ENCODE measurements at places on chromosomes 13 and 19.

DNA sequence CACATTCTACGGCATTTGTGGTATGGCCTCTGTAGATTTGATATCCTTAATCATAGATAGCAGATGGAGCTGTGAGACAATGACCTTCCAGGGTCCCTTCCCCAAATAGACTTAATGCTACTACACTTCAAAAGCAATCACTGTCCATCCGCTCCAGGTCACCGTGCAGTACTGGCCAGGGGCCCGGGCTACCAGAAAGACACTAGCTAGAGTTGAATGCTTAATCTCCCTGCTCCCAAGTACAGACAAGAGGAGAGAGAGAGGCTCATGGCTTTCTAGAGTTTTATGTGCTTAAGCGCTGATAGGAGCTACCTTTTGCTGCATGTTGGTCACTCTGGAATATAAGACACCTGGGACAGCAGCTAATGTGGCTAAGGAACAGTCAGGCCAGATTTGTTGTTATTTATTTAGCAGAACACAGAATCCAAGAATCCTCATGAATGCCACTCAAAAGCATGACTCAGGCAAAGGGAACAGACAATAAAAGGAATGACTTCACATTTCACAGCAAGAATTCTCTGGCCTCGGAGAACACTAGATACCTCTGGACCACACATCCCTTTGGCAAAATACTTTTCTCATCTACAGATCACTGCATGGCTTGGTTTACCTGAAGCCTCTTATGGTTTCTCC lies 165.0 kb downstream of the LACC1 start:
- DNase-seq, result no peak
- no peak overlapping the region for H3K4me3 ChIP-seq
- no peaks in the 10 kb centered on the region for H3K27me3 ChIP-seq
- no peaks in the 10 kb centered on the region for H3K36me3 ChIP-seq

DNA sequence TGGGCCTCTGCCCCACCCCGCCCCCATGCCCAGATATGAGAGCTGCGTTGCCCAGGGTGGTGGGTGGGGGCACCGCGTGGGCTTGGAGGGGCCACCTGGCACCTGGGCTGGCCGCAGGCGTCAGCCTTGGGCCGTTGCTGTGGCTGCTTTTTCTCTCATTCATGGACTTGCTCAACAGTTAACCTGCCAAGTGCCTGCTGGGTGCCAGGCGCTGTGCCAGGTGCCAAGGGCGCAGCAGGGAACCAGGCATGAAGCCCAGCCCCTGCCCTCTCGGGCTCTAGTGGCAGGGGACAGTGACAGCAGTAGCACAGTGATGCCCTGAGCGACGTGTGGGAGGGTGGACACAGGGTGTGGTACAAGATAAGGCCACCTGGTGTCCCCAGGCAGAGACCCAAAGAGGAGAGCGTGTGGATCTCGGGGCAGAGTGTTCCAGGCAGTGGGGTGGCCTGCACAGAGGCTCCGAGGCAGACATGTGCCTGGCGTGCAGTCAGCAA lies 28.1 kb downstream of the DHX34 start:
- DNase-seq, result peak; percentile 17
- peaks cover 67% of the 10 kb centered on the region for H3K36me3 ChIP-seq
- H3K4me1 ChIP-seq, result no peaks in the 10 kb centered on the region
- H3K27me3 ChIP-seq, result no peaks in the 10 kb centered on the region
- H3K27ac ChIP-seq, result no peak overlapping the region

- H3K36me3 ChIP-seq, result no peaks in the 10 kb centered on the region
- H3K4me3 ChIP-seq, result no peak overlapping the region
- H3K4me1 ChIP-seq, result peaks cover 10% of the 10 kb centered on the region
- no peak for DNase-seq
Observed at GRCh38 chr19:15555021-15555420, 46.7 kb downstream of the CYP4F22 start.

- no peaks in the 10 kb centered on the region for H3K27me3 ChIP-seq
- H3K4me3 ChIP-seq, result no peak overlapping the region
- no peaks in the 10 kb centered on the region for H3K4me1 ChIP-seq
- H3K36me3 ChIP-seq, result no peaks in the 10 kb centered on the region
- no peak for DNase-seq
Observed at GRCh38 chr19:977058-977464, 7.1 kb upstream of the WDR18 start.

DNA sequence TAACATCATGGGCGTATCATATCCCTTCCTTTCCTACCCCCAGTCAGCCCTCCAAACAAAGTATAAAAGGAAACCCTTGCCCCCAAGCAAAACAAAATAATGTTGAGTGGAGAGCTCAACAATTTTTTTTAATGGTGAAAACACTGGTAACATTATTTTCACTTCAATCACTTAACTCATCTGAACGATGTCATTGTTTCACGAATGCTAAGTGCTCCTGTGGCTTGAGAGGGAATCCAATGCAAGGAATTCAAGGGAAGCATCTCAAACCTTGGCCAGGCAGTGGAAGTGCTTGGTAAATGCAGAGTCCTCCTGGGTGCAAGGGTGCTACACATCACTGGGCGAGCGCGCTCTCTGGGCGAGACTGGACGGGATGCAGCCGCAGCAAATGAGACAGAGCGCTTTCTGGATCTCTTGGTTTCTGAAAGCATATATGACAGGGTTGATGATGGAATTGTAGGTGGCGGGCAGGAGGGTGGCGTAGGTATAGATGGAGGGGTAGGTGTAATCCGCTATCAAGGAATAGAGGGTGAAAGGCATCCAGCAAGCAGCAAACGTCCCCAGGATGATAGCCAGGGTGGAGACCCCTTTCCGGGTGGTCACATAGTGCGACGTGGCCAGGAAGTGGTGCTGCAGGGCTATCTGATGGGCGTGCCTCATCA lies 2.0 kb downstream of the GPR12 start:
- H3K27ac ChIP-seq, result no peak overlapping the region
- H3K27me3 ChIP-seq, result no peaks in the 10 kb centered on the region
- no peak overlapping the region for H3K4me3 ChIP-seq
- no peak for DNase-seq
- H3K4me1 ChIP-seq, result no peaks in the 10 kb centered on the region
- no peaks in the 10 kb centered on the region for H3K36me3 ChIP-seq

DNA sequence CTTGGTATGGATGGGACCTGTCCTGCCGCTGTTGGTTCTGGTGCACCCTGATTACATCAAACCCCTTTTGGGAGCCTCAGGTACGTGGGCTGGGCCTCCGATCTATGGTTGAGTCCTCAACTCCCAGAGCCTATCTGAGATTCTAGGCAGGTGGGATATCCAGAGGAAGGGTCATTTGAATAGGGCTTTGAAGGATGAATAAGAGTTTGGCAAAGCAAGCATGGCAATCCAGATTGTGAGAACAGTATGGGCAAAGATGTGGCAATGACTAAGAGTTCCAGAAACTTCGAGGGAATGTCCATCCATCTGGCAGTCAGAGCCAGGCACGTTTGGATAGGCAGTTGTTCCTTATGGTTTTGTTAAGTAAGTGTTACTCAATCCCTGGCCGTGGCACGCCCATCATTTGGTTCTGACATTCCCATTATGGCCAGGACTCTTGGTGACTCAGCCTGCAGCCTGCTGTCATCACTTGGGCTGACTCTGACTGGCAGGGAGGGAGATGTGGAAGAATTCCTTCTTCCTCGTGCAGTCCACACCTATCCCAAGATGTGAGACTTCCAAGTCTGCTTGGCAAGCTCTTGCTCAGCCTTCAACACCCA lies 21.5 kb downstream of the CYP4F22 start:
- H3K4me3 ChIP-seq, result no peak overlapping the region
- no peak for DNase-seq
- no peak overlapping the region for H3K27ac ChIP-seq
- no peaks in the 10 kb centered on the region for H3K36me3 ChIP-seq
- H3K4me1 ChIP-seq, result no peaks in the 10 kb centered on the region

Measured in thyroid gland (tissue), 4 donors.